Stimulated activated CD4-positive, alpha-beta T cell treated with anti-CD3 and anti-CD28 coated beads, Interleukin-2, amount 100 ng/mL, for 48 hours (primary cell): ENCODE measurements at places on chromosomes 7 and 10.

DNA sequence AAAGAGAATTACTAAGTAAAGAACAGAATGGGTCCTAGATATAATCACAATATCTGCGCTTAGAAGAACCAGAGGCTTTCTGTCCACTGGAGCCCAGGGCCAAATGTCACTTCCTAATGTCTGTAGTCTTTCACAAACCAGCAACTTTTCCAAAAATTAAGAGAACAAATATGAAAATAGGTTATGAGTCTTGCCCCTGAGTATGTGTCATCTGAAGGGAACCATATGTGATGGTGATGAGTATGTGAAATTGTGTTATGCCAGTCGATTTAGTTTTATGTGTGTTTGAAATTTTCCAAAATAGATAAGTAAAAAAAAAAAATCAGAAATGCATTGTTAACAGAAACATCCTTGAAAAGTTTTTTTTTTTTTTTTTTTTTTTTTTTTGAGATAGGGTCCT is 15.4 kb upstream of the HTR5A start:
- no peak for DNase-seq

DNA sequence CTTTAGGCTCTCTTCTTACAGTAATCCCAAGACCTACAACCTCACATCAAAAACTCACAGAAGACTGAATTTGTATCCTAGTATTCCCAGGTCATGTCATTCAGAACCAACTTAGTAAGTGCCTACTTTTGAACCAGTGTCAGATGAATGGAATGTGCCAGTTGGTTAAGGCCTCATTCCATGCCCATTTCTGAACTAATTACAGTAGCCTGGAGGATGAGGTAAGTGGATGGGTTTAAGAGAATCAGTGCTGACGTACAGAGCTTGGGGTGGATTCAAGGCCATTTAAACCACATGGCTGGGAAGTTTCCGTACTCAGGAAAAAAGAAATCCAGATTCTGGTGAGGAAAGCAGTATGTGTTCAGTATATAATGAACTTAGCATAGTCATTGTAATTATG is 21.9 kb upstream of the FOXP2 start:
- DNase-seq = no peak

GRCh38 chr10:1292611-1293031 is 236.4 kb downstream of the WDR37 start:
- no peak for DNase-seq

DNA sequence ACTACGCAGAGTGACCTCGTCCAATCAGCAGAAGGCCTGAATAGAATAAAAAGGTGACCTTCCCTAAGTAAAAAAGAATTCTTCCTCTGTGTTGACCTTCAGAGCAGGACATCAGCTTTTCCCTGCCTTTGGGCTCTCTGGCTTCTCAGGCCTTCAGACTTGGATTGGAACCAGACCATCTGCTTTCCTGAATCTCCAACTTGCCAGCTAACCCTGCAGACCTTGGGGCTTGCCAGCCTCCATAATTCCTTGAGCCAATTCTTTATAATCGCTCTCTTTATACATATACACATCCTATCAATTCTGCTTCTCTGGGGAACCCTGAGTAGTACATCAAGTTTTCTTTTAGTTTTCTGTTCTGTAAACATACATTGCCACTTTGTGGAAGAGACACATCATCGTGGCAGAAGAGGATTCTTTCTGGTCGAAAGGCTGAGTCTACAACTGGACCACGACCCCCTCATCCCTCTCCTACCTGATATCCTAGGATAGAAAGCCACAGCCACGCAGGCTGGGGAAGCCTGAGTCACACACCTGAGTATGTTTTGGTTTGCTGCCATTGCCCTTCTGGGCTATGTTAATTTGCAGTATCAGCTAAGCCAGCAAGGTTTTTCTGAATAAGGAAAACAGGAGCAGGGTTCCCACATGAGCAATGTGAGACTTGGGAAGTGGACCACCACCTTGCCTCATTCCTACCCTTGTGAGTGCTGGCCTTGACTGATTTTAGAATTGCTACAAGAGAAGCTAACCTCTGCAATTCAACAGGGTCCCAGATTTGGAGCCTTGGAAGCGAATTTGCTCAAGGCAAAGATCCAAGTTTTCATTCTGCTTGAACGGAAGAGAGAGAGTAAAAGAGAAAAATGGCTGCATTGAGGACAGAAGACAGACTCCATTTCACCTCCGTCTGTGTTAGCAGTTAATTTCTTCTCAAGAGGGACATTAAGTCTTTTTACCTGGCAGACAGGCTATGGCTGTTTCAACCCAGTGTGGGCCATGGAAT is 445.2 kb upstream of the FZD8 start:
- no peak for DNase-seq

- DNase-seq = no peak
These were observed 114.7 kb upstream of the FAM171A1 start for GRCh38 chr10:15485684-15486316.
